Caco-2 (cell line): ENCODE measurements at places on chromosomes 2 and 18. TPM values are rescaled to one million over a fixed set of nuclear protein-coding genes. Genes with fewer than 3 reads are reported as not detected.

DAW1 gene
- total RNA-seq = 5.4 and 6.6 TPM in 2 replicates

PLGLB1 gene
- 1.3 TPM in 1 of 2 replicates, not detected in the other for total RNA-seq

MBP gene
- 7.9 and 11.4 TPM in 2 replicates for total RNA-seq

IL1F10 gene
- not detected in 2 replicates for total RNA-seq

OTOS gene
- not detected in 2 replicates for total RNA-seq

GLI2 gene
- total RNA-seq = 0.58 and 0.70 TPM in 2 replicates

SLC35F6 gene
- total RNA-seq = 44.1 and 45.7 TPM in 2 replicates

ST8SIA3 gene
- total RNA-seq = not detected in 2 replicates

CHRND gene
- not detected in 2 replicates for total RNA-seq

THSD7B gene
- total RNA-seq = 6.9 and 7.1 TPM in 2 replicates

HOXD11 gene
- not detected in 2 replicates for total RNA-seq

CYB5A gene
- total RNA-seq = 103 and 105 TPM in 2 replicates

PRSS56 gene
- total RNA-seq = not detected in 2 replicates

FARSB gene
- total RNA-seq = 48.9 and 50.9 TPM in 2 replicates
